ENCODE measurements at places on chromosomes 5 and 9.

- DNase-seq = no peak
Observed at GRCh38 chr5:131538177-131538593, 96.8 kb downstream of the RAPGEF6 start.

- DNase-seq = peak; percentile 56
Observed at GRCh38 chr9:136283291-136284235, 20.3 kb downstream of the CCDC187 start.

GRCh38 chr9:112046181-112046580 is 128.9 kb downstream of the SUSD1 start:
- no peak for DNase-seq

- DNase-seq = no peak
Observed at GRCh38 chr9:113543982-113544303, 80.4 kb downstream of the RGS3 start.

DNA sequence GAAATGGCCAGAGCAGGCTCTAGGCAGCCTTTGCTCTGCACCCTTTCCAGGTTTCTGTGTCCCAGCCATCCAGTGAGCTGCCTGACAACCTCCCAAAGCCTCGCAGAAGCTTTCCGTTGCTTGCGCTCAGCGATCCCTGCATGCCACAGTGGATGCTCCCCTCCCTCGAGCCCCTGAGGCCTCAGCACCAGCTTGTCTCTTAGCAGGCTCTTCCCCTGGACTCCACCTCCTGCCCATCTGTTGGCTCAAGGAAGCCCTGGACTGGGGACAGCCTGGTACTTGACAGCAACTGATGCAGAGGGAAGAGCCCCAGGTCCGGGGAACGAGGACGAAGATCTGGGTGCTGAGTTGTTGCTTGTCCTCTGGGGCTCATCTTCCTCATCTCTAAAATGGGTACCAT is 23.2 kb downstream of the TSPAN17 start:
- no peak for DNase-seq

DNA sequence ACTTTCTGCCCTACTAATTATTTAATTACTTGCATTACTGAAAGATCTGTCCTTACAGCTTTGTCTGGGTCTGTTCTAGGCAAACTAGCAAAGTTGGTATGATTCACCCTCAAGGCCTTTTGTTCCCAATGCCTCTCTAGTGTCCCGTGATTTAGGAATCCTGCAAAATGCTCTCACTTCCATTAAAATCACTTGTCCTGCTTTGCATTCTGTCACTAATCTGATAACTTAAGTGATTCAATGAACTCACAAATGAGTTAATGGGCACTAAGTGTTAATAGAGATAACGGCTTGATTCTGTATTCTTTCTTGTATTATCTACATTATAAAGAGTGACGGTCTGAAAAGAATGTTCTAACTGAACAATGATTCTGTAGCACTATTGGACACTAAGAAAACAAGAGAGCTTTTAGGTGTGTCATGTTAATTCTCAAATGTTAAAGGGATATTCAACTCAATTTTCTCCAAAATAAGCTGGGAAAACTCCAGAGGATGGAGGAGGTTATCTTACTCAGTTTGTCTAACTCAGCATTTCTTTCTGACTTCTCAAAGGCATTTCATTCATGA is 697.3 kb downstream of the CETN3 start:
- DNase-seq = no peak

DNA sequence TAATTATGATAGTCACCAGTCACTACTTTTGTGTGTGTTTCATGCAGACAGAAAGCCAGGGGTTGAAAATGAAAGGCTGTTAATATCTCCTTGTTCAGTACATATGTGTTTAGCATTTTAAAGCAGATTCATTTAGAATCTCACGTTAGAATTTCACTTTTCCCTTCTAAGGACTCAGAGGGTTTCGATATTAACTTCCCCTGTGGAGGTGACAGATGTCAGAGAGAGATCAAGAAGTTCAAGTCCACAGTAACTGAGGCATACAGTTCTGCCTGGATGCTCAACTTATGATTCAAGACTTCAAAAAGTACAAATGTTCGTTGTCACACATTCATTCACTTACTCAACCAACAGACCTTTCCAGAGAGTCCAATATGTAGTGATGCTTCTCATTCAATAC is 251.1 kb downstream of the EBF1 start:
- no peak for DNase-seq

DNA sequence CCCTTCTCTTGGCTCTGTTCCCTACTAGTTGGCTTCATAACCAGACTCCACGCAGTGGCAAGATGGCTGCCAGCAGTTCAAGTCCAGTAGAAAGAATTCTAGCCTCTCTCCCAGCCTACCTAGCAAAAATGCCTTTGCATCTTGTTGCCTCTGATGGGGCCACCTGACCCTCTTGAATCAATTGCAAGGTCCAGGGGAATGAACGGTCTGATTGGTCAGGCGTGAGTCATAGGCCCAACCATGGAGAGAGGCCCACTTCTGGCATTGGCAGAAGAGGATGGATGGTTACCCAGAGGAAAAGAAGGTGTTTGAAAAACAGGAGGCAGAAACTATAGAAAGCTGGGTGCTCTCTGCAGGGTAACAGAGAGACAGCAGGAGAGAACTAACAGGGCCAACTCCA is 622.6 kb downstream of the CCDC171 start:
- no peak for DNase-seq

DNA sequence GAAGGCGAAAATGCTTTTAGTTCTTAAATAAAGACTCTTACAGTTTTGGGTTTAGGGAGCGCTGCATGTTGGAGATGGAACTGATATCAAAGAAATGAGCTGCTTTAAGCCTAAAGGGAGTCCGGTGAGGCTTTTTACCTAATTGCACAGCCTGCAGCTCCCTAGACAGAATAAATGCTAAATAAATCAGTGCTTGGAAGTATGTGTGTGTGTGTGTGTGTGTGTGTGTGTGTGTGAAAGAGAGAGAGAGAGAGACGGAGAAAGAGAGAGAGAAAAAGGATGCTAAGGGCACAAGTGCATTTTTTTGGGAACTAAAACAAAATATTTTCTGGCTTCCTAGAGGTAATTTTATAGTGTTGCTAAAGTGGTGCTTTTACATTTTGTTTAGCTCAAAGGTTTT is 88.4 kb downstream of the MTRR start:
- DNase-seq = no peak

GRCh38 chr5:131482617-131483016 is 152.4 kb downstream of the RAPGEF6 start:
- DNase-seq = no peak

DNA sequence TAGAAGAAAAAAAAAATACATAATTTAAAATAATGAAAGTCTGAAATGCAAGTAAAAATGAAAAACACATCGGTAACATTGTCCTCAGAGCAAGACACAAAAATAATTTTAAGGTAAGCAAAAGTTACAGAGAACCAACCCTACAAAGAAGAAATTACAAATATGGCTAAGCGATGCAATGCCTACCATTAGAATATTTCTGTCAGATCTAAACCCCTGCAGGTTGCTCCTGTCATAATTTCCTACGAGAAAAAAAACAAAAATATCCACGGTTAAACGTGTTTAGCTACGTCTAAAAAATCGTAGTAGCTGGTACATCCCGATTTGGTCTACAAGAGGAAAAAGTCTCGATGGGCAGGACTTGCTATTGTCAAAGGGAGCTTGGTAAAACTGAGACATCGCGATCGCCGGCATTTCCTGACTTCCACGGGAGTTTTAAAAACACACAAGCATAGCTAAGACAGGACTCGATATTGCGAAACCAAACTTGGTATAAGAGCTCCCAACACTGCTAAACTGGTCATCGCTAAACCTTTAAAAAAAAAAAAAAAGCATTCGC is 1.1 kb upstream of the ANXA2R start:
- no peak for DNase-seq

GRCh38 chr5:180605554-180606214 is 14.4 kb upstream of the SCGB3A1 start:
- DNase-seq = peak; percentile 40

GRCh38 chr5:86175224-86175623 is 442.5 kb upstream of the COX7C start:
- no peak for DNase-seq

- no peak for DNase-seq
Observed at GRCh38 chr5:10381803-10382202, 28.3 kb downstream of the MARCHF6 start.

DNA sequence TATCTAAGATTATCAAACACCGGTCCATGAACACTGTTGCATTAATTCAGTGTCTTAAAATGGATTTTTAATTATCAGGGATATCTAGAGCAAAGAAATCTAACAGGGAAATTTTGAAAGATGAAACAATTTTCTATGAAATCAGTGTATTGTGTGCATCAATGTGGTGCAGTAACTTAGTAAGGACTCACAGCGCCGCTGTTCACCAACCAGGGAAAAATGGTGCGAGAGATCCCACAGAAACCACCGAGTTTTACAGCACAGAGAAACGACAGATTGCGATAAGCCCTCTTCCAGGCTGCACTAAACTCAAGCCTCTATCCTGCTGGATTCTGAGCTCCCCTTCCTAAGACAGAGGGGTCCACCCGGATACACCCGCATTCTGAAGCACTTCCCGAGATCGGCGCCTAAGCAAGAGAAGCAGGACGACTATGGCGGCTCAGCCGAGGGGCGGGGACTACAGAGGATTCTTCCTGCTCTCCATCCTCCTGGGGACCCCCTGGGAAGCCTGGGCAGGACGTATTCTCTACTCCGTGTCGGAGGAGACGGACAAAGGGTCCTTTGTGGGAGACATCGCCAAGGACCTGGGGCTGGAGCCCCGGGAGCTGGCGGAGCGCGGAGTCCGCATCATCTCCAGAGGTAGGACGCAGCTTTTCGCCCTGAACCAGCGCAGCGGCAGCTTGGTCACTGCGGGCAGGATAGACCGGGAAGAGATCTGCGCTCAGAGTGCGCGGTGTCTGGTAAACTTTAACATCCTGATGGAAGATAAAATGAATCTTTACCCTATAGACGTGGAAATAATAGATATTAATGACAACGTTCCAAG is at the start of gene PCDHGA7:
TSS of gene PCDHGA7 (plus strand) at position 274 of the 826 bp plus-strand sequence. CDS start at position 432, 158 bp downstream.
- DNase-seq = no peak

GRCh38 chr5:15601274-15601673 is 101.3 kb downstream of the FBXL7 start:
- DNase-seq = no peak

DNA sequence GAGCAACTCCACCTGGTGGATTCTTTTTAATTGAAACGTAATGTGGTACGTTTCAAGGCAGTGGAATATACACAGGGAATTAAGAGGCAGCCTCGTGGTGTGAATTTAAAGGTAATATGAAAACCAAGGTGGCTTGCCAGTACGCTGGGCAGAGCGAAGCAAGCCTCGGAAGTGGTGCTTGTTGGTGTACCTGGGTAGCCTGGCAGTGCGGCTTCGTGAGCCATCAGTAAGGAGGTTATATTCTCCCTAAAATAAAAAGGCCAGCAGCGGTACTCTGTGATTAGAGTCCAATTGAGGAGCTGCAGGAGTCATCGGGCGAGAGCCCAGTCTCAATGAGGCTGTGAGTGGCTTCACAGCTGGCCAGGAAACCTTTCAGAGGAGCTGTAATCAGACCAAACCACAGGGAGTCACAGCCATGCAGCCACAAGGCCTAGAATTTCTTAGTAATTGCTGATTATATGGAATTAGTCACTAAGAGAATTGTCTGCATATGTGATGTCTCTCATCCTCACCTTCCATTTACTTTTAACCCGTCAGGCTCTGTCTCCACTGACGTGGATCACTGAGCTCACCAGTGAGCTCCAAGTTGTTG is 57.7 kb downstream of the DCP2 start:
- no peak for DNase-seq

DNA sequence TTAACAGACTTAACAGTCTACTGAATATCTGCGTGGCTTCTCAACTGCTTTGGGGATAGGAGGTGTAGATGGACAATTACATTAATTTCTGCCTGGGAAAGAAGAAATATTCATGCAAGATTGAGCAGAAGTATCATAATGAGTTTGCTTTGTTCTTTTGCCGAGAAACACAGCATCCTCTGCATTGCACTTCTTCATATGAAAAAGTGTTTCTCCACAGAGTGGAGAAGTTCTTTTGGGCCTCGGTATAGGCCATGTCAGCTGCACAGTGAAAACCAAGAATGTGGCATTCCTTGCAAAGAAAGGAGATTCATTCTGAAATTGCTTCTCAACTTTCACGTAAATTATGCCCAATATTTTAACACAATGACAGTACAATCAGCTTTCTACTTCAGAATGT is 17.6 kb upstream of the SNX2 start:
- DNase-seq = no peak

DNA sequence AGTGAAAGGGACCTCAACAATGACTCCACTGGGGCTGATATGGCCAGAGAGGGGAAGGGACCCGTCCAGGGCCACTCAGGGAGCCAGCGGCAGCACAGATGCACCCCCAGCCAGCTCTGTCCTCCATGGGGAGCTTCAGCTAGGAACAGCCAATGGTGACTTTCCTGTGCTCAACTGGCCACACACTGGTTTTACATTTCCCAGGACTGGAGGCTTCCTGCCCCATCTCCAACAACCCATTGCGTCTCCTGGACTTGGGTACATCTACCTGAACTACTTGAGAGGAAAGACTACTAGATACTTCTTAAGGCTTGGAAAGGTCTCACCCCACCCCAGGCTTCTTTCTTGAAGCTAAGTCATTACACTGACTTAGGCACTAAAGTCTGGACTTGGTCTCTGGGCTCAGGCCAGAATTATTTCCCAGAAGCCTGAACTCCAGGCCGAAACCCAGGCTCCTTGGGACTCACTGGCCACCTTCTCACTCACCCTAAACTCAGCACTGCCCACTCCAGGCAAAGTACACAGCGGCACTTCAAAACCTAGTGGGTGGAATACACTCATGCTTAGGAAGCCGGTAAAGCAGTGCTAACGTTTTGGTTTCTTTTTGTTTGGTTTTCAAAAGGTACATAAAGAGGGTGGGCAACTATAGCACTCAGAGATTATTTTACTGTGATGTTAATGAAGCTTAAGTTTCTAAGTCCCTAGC is 1.5 kb downstream of the IGFBPL1 start:
- no peak for DNase-seq

DNA sequence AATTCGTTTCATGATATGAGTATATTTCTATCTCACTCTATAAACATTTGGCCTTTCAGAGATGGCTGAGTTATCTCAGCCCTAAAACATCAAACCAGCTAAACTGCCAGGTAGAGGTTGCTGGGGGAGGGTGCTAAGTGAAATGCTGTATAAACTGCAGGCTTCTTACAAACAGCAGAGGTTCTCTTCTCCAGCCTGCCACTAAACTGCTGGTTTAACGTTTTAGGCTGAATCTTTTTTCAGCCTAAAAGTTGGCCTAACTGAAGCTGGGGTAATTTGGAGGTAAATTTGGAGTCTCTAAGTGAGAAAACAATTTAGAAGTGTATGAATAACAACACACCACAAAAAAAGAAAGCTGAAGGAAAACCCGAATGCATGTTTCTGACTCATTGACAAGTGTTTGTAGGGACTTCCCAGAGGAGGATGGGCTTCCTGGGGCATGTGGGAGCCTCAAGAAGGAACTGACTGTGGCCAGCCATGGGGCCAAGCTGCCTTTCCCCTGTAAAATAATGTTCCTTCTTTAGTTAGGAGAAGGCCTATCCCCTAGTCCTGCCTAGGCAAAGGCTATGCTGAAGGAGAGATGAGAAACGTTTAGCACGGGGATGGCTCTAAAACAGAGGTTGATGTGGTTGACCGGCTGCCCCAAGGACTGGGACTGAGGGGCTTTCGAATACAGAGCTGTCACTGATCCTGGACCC is 44.3 kb downstream of the SLC28A3 start:
- DNase-seq = no peak

GRCh38 chr9:136807281-136808074 is at the start of gene RABL6:
RABL6 (plus strand) TSS chr9:136807948; CDS start chr9:136808197, 249 bp downstream.
- DNase-seq = peak; percentile 73

GRCh38 chr9:38096238-38096805 is 27.3 kb upstream of the SHB start:
- no peak for DNase-seq
